ENCODE measurements at places on chromosomes 1 and 21. TPM values are rescaled to one million over a fixed set of nuclear protein-coding genes. Genes with fewer than 3 reads are reported as not detected.

Gene GUCA2B
- not detected for total RNA-seq

Gene CNR2
- total RNA-seq: 0.05 TPM

Gene SPRR2E
- total RNA-seq: not detected

Gene KIF17
- not detected for total RNA-seq

Gene BCL2L15
- 1.1 TPM for total RNA-seq

Gene SUSD4
- 12.8 TPM for total RNA-seq

Gene COL24A1
- total RNA-seq: not detected

Gene SELL
- total RNA-seq: 633 TPM

Gene GART
- total RNA-seq: 110 TPM

Gene BMP8B
- total RNA-seq: 0.17 TPM

DNA sequence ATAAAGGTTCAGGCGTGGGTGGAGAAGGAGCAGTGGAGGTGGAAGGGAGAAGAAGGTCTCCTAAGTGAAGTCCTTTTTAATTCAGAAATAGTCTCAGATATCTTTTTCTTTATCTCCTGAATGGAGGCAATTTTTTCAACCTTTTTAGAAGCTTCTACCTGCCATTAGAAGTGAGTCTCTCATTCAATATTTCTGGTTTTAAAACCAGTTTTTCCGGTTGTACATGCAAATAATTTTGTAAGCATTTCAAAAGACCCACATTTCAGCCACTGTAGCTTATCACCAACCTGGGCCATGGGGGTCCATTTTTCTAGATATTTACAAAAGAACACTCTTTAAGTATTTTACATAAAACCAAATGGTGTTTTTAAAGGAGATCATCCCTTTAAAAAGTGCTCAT, 1280.2 kb downstream of the NCAM2 start:
- no peak for DNase-seq

DNA sequence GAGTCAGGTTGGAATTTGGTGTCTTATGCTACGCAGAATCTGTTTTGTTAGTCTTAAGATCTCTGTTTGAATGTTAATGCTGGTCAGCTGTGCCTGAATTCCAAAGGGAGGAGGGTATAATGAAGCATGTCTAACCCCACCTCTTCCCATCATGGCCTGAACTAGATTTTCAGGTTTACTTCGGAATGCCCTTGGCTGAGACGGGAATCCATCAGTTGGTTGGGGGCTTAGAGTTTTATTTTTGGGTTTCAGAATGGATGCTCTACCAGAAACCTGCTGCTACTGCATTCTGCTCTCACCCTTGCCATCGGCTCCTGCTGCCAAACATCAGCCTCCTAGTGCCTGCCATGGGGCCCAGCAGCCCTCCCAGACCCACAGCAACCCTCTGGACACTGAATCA, 24.1 kb upstream of the ETV3 start:
- no peak for DNase-seq

- DNase-seq: no peak
Observed at GRCh38 chr1:248155927-248156326, 11.0 kb downstream of the OR2M5 start.

DNA sequence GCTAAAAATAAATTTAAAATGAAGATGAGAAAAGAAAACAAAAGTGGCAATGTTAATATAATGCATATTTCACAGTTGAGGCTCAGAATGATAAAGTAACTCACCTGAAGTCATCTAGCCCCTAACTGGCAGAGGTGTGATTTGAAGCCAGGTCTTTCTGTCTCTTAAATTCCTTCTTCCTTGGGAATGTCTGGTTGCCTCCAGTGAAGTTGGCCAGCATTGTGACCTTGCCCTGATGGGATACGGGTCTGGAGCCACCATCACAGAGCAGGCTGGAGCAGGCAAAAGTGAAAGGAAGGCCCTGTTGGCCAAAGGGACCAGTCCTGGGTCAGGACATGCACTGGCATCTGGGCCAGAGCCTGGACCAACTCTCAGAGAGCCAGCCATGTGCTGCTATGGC, 111.7 kb downstream of the EPHB2 start:
- DNase-seq: no peak

DNA sequence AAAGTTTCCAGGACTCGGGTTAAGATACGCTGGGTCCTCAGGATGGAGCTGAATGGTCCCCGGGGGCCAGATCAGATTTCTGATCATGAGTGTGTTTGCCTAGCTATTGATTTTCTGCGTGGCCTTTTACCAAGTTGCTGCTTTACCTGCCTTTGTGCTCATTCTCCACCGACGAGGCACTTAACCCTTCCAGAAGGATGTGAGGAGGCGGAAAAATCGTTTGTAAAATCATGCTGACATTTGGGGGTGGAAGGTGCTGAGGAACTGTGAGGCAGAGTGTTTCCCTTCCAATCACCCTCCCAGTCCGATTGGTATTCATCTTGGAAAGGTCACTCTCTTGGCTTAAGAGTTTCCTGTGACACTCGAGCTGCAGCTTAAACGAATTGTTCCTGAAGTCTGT, 337.1 kb upstream of the KAZN start:
- no peak for DNase-seq

DNA sequence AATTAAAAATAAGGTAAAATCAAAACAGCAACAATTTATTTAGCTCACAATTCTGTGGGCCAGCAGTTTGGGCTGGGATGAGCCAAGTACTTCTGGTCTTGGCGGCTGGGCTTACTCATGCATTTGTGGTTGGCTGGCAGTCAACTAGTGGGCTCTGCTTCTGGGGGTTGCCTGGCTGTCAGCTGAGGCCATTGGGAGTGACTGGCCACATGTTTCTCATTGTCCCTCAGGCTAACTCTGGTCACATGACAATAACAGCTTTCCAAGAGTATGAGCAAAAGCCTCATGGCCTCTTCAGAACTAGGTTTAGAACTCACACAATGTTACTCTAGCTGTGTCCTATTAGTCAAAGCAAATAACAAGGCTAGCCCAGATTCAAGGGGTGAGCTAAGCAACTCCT, 15.6 kb upstream of the CHIA start:
- no peak for DNase-seq

GRCh38 chr1:193234530-193234929, 48.1 kb upstream of the B3GALT2 start:
- DNase-seq: no peak

- no peak for DNase-seq
Observed at GRCh38 chr1:83770319-83770661, 228.6 kb downstream of the TTLL7 start.

DNA sequence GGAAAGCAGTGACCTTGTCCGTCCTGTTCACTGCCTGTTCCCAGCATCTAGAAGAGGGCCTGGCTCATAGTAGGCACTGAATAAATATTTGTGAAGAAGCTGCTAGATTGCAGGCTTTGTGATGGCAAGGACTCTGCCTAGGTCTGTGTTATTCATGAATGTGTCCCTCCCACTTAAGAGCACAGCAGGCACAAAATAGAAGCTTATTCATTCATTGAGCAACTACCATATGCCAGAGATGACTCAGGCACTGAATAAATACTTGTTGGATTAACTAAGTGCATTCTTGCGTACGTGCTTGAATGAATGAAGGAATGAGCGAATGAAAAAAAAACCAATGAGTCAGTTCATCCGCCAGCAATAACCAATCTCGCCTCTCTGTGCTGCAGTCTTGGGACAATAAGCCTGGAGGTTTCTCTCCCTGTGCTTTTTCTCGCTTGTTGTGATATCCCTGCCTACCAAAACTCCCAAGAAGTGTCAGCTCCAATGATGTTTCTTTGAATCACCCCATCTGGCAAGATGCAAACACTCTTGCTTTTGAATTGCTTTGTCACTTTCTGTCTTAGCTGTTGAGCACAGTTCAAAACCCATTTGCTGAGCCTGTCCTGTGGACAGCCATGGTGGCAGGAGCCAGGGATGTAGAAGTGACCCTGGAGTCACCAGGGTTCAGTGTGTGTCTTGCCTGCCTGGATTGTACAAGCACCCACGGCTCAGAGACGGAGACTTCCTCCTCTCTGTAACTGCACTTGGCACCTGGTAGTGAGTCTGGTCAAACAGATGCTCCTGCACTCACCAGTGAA, 143.9 kb downstream of the KAZN start:
- DNase-seq: no peak

GRCh38 chr1:116868385-116868784, 41.3 kb upstream of the PTGFRN start:
- no peak for DNase-seq

DNA sequence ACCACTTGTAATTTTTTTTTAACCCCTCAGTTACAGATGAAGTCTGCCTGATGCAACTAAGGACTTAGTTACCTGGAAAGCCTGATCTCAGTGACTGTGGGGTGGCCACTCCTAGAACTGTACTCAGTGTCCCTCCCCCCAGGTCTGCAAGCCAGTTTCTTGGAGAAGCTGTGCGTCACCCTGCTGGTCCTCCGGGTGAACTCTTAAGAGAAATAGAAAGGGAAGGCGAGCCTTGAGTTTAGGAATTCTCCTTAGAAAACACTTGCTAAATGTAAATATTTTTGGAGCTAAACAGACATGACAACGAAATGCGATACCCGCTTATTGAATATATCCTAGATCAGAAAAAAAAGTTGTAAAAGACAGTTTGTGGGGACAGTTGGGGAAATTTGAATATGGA, 730 bp downstream of the SLC16A4 start:
- no peak for DNase-seq

DNA sequence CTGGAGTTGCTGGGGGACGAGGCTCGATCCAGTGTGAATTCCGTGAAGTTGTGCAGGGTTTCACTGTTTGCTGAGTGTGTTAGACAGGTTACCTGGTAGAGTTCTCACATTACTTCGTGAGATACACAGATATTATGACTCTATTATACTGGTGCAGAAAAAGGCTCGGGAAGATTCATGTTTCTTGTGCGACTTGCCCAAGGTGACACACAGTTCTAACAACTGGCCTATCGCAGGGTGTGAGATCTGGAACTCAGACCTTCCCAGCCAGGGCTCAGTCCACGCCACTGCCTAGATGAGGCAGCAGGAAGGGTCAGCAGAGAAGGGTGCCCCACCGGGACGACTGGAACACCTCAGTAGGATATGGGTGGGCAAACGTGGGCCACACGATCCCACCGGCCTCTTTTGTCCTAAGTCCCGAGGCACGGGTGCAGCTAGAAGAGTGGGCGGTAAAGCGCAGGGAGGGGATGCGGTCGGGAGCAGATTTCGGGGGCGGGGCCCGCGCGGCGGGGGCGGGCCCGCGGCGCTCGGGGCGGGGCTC, 296 bp upstream of the RNPEP start:
- no peak for DNase-seq

- DNase-seq: peak; percentile 52
Observed at GRCh38 chr1:167439301-167439988, 78.9 kb downstream of the CD247 start.

GRCh38 chr1:3607703-3608065, 3.6 kb downstream of the MEGF6 start:
- DNase-seq: no peak

- no peak for DNase-seq
Observed at GRCh38 chr1:21930080-21930571, 7.0 kb downstream of the HSPG2 start.

DNA sequence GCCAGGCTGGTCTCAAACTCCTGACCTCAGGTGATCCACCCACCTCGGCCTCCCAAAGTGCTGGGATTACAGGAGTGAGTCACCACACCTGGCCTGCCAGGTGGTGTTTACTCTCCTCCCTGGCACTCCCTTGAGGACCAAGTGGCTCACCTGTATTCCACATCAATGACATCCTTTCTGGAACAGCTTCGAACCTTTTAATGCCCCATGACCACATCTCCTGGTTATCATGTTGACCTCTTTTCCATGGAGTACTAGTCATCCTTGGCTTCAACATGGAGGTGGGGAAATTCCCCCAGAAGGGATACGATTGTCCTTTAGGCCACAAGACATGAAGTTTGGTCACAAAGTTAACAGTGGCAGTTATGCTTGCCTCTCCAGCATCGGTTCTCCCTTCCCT, 66.9 kb downstream of the CDC7 start:
- DNase-seq: no peak

GRCh38 chr1:183063349-183063748, 40.1 kb downstream of the LAMC1 start:
- DNase-seq: no peak

DNA sequence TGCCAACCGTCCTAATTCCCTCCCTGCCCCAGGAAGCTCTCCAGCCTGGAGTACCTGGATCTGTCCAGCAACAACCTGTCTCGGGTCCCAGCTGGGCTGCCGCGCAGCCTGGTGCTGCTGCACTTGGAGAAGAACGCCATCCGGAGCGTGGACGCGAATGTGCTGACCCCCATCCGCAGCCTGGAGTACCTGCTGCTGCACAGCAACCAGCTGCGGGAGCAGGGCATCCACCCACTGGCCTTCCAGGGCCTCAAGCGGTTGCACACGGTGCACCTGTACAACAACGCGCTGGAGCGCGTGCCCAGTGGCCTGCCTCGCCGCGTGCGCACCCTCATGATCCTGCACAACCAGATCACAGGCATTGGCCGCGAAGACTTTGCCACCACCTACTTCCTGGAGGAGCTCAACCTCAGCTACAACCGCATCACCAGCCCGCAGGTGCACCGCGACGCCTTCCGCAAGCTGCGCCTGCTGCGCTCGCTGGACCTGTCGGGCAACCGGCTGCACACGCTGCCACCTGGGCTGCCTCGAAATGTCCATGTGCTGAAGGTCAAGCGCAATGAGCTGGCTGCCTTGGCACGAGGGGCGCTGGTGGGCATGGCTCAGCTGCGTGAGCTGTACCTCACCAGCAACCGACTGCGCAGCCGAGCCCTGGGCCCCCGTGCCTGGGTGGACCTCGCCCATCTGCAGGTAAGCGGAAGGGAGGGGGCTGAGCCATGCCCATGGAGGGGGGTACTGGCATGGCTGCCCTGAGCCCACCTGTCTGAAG, 16.5 kb downstream of the PODN start:
- DNase-seq: no peak
